ENCODE measurements at places on chromosomes 6 and 20. TPM values are rescaled to one million over a fixed set of nuclear protein-coding genes. Genes with fewer than 3 reads are reported as not detected.

Gene TREM1
- total RNA-seq, result 49.9 TPM

Gene KIF25
- 0.47 TPM for total RNA-seq

Gene TPX2
- total RNA-seq, result 14.2 TPM

Gene RBBP9
- total RNA-seq, result 11.8 TPM

Gene METTL24
- total RNA-seq, result 0.94 TPM

DNA sequence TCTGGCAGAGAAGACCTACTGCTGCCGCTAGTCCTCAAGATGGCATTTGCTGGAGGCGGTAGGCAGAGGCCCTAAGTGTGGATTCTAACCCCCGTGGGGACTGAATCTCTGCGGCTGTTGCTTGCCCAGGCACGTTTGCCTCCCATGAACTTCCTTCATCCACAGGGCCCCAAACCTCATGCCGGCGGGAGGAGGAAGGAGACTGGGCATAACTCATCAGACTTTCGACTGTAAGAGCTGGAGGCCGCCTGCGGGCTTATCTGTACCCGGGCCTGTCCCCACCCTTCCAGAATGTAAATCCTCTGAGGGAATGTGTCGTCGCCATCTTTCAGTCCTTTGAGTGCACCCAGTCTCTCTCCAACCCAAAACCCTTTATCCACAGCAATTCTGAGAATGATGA is 990 bp downstream of the ZFP57 start:
- no peak overlapping the region for H3K27ac ChIP-seq
- no peaks in the 10 kb centered on the region for H3K36me3 ChIP-seq
- H3K4me3 ChIP-seq, result peak overlapping the region; percentile 58
- H3K27me3 ChIP-seq, result peaks cover 16% of the 10 kb centered on the region
- no peak for DNase-seq
- H3K4me1 ChIP-seq, result no peaks in the 10 kb centered on the region

- no peak for DNase-seq
- H3K4me3 ChIP-seq, result no peak overlapping the region
- H3K4me1 ChIP-seq, result no peaks in the 10 kb centered on the region
- H3K27ac ChIP-seq, result no peak overlapping the region
Observed at GRCh38 chr6:85493389-85493788, 43.5 kb downstream of the NT5E start.

DNA sequence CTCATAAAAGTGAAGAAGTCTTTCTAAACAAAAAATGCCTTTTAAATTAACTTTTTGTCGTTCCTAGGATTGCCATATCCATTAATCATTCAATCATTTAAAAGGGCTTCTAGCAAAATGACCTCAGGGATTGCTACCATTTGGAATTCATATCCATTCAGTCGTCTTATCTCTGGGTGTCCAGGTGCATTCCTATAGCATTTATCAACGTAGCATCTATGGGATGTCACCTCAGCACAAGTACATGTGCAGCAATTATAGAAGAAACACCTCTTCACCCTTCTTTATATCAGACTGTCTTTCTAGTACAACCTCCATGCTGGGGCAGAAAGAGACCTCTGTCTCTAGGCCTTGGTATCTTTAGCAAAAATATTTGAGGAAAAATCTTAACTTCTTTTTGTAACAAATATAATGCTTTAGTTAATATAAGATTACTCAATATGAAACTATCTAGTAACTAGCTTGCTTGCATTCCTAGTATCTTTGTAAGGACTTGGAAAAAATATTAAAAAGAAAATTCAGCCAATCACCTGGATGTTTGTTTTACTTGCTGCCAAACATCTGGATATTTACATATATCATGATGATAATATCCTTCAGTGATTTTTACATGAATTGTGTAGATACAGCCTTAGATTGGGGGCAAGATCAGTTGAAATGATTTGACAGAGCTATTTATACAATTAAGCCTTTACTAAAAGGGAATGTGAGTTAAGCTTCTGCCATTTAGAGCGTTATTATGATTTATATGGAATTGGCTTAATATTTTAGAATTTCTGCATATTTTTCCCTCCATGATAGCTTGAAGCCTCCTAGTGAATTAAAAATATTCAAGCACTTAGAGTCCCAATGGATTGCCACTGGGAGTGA is 356.8 kb downstream of the HDGFL1 start:
- H3K36me3 ChIP-seq, result no peaks in the 10 kb centered on the region
- no peaks in the 10 kb centered on the region for H3K27me3 ChIP-seq
- H3K4me3 ChIP-seq, result no peak overlapping the region
- DNase-seq, result no peak
- peak overlapping the region; percentile 77 for H3K27ac ChIP-seq

GRCh38 chr6:35719830-35720733 is 16.8 kb upstream of the ARMC12 start:
- H3K36me3 ChIP-seq, result no peaks in the 10 kb centered on the region
- peak overlapping the region; percentile 34 for H3K4me3 ChIP-seq
- peak; percentile 90 for DNase-seq
- H3K27me3 ChIP-seq, result no peaks in the 10 kb centered on the region
- peak overlapping the region; percentile 92 for H3K27ac ChIP-seq

GRCh38 chr6:24876499-24877465 is 59.0 kb downstream of the RIPOR2 start:
- DNase-seq, result no peak
- H3K4me1 ChIP-seq, result peaks cover 45% of the 10 kb centered on the region
- no peak overlapping the region for H3K4me3 ChIP-seq
- H3K36me3 ChIP-seq, result peaks cover 98% of the 10 kb centered on the region

DNA sequence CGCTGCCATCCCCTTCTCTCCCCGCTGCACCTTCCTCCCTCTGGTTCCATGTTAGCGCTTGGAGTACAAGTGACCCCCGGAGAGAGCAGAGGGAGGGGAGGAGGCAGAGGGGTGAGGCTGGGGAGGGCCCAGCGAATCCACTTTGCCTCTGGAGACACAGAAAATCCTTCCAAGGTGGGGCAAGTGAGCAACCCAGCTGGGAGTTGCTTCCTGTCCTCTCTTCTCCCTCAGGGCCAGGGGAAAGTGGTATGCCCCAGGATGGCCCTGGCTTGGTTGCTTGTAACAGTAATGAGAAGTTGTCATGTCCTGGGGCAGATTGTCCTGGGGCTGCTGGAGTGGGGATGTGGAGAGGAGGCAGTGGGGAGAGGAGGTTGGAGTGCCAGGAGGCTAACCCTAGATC is 691 bp upstream of the ANGPT4 start:
- H3K36me3 ChIP-seq, result no peaks in the 10 kb centered on the region
- H3K27me3 ChIP-seq, result no peaks in the 10 kb centered on the region
- no peak for DNase-seq
- no peak overlapping the region for H3K4me3 ChIP-seq

- H3K27me3 ChIP-seq, result no peaks in the 10 kb centered on the region
- DNase-seq, result no peak
- no peak overlapping the region for H3K4me3 ChIP-seq
- no peaks in the 10 kb centered on the region for H3K4me1 ChIP-seq
- no peaks in the 10 kb centered on the region for H3K36me3 ChIP-seq
Observed at GRCh38 chr6:82381278-82381677, 17.7 kb downstream of the TPBG start.

GRCh38 chr6:126753606-126754005 is 364.9 kb upstream of the RSPO3 start:
- no peak overlapping the region for H3K27ac ChIP-seq
- DNase-seq, result no peak
- no peaks in the 10 kb centered on the region for H3K36me3 ChIP-seq
- no peak overlapping the region for H3K4me3 ChIP-seq
- H3K4me1 ChIP-seq, result no peaks in the 10 kb centered on the region

DNA sequence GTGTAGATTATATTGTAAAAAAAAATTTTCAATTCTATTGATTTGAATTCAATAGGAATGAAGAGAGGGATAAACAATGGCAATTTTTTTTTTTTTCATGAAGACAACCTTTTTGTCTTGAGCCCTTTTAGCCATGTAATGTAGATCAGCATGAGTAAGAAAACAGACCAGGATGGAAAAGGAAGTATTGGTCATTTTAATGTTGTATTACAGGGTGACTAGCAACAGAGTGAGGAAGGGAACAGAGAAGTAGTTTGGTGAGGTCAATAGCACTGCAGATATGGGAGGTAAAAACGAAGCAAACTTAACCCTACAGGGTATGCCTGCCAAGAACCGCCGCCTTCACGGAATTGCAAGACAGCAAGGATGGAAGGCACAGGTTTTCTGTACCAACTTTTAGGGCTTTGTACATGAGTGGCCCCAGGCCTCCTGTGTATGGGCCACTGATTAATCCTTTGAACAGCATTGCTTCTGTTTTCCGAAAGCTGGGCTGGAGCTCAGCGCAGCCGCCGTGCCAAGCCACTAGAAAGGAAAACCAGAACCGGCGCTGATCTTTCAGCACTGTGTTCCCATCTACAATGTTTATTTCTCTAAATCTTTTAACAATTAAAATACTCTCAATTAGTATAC is 383.7 kb downstream of the CENPW start:
- no peaks in the 10 kb centered on the region for H3K4me1 ChIP-seq
- H3K4me3 ChIP-seq, result no peak overlapping the region
- H3K36me3 ChIP-seq, result no peaks in the 10 kb centered on the region
- no peak for DNase-seq

DNA sequence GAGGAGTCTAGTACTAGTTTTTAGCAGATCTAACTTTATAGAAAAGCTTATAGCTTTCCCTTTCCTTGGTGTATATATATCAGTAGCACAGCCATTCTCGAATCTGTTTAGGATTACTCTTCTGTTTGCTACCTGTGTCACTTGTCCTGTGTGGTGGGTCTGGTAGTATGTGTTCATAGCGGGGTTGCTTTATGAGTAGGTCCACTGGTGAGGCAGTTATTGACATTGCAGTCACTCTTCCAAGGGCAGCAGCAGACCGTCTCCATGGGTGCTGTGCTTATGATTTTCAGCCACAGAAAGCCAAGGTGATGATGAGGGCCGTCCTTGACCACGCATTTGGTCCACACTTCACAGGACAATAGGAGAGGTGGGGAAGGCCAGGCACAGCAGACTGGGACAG is 171.5 kb downstream of the CDKAL1 start:
- H3K4me3 ChIP-seq, result no peak overlapping the region
- no peak for DNase-seq
- no peak overlapping the region for H3K27ac ChIP-seq
- H3K27me3 ChIP-seq, result no peaks in the 10 kb centered on the region
- H3K36me3 ChIP-seq, result no peaks in the 10 kb centered on the region
- no peaks in the 10 kb centered on the region for H3K4me1 ChIP-seq

- H3K4me1 ChIP-seq, result peaks cover 10% of the 10 kb centered on the region
- H3K27ac ChIP-seq, result no peak overlapping the region
- DNase-seq, result no peak
- H3K27me3 ChIP-seq, result no peaks in the 10 kb centered on the region
Observed at GRCh38 chr6:111664565-111665030, 58.9 kb upstream of the TRAF3IP2 start.

Data from spleen (tissue), 13 donors.